ENCODE measurements at places on chromosomes 11 and 22.

DNA sequence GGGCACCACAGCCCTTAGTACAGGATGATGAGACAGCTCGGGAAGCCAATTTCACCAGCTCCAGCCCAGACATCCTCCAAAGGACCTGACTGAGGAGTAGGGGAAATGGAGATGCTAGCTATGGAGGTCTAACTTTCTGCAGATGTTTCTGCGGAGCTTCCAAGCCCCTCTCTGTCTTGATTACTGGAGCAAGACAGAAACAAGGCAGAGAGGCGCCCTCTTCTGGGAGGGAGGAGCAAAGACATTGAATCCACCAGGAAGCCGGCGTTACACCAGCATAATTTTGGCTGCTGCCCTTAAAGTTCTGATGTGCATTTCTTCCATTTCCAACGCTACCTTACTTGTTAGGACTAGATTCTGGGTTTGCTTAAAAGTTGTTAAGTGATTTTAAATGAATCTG is 107.3 kb upstream of the HSD17B12 start:
- DNase-seq: peak; percentile 84
- no peak overlapping the region for H3K4me3 ChIP-seq
- H3K36me3 ChIP-seq: no peaks in the 10 kb centered on the region
- peaks cover 100% of the 10 kb centered on the region for H3K27me3 ChIP-seq
- no peaks in the 10 kb centered on the region for H3K4me1 ChIP-seq

DNA sequence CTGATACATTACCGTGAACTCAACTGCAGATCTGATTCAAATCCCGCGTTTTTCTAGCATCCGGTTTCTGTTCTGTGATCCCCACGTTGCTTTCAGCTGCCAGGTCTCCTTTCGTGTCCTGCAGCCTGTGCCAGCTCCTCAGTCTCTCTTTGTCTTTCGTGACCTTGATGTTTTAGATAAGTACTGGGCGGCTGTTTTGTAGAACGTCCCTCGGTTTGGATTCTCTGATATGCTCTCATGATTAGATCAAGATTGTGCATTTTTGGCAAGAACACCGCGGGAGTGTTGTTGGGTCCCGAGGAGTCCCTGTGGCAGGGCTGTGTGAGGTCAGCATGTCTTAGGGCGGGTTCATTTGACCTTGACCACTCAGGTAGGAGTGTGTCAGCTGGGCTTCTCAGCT is 38.6 kb downstream of the KCNQ1 start:
- peaks cover 43% of the 10 kb centered on the region for H3K27me3 ChIP-seq
- H3K27ac ChIP-seq: no peak overlapping the region
- no peaks in the 10 kb centered on the region for H3K4me1 ChIP-seq
- DNase-seq: no peak

GRCh38 chr11:31847761-31848160 is 36.6 kb upstream of the PAX6 start:
- no peaks in the 10 kb centered on the region for H3K36me3 ChIP-seq
- H3K4me3 ChIP-seq: no peak overlapping the region
- no peaks in the 10 kb centered on the region for H3K4me1 ChIP-seq
- no peak for DNase-seq
- H3K27ac ChIP-seq: no peak overlapping the region
- H3K27me3 ChIP-seq: peaks cover 4% of the 10 kb centered on the region

DNA sequence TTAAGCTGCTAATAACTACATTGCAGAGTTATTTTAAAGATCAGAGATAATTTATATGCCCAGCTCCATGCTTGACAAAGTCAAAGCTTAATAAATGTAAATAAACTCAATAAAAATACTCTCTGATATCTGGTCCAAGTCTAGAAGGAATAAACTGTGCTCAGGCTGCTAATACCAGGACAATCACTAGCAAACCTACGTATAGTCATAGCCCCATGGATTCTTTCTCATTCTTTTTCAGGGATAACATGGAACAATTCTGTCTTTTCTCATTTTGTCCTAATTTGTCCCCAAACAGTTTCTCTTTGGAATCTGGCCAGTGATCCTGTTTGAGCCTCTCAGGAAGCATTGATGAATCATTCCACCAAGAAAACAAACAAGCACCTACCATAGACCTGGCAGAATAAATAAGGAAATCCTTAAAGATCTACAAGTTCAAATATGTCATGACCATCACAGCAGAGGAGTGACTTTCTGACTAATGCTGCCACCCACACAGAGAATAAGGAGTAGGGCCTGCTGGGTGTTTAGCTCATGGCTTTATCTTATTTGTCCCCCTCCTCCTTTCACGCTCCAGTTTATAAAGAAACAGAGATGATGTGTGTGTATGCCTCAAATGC is 14.1 kb upstream of the B3GNT6 start:
- H3K4me3 ChIP-seq: no peak overlapping the region
- H3K27me3 ChIP-seq: no peaks in the 10 kb centered on the region
- peaks cover 4% of the 10 kb centered on the region for H3K4me1 ChIP-seq
- H3K36me3 ChIP-seq: no peaks in the 10 kb centered on the region

DNA sequence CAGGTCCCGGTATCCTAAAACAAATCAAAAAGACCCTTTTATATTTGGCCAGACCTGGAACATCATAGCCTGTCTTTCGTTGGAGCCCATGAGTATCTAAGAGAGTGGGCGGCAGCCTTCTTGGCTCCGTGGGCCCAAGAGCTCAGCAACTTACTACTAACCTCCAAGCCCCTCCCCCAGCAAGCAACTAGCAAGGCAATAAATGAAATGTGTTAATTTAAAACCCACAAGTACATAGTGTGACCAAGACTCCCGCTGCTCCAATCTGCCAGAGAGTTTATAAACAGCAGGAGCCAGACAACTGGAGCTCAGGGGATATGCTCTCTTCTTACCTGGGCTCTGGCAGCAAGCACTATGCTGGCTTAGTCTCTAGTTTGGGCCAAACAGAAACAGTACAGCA is 40.8 kb upstream of the CYP2D6 start:
- DNase-seq: peak; percentile 70
- peaks cover 23% of the 10 kb centered on the region for H3K4me1 ChIP-seq
- no peaks in the 10 kb centered on the region for H3K27me3 ChIP-seq
- H3K4me3 ChIP-seq: no peak overlapping the region
- no peak overlapping the region for H3K27ac ChIP-seq

- DNase-seq: peak; percentile 43
- no peak overlapping the region for H3K27ac ChIP-seq
- no peaks in the 10 kb centered on the region for H3K36me3 ChIP-seq
- no peaks in the 10 kb centered on the region for H3K27me3 ChIP-seq
- H3K4me3 ChIP-seq: peak overlapping the region; percentile 41
These were observed 326.2 kb upstream of the PDGFD start for GRCh38 chr11:104490182-104490581.
